ENCODE measurements at places on chromosomes 4 and X.

- DNase-seq, result no peak
Observed at GRCh38 chr4:91113130-91113706, 986.0 kb downstream of the CCSER1 start.

DNA sequence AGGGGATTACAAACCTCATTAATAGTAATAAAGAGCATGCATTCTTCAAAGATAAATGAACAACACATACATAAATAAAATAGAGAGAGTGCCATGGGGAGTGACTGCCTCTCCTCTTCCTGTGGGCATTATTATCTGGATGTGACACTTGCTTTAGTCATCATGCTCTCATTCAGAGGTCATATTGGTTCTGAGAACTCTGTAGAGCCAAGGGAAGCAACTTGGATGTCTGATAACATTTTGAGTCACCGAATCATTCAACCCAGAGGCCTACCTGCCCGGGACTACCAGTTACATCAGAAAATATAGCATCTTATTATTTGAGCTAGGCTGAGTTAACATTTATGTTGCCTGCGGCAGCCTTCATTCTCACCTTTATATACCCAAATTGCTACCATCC, 489.5 kb downstream of the STIM2 start:
- DNase-seq, result no peak

DNA sequence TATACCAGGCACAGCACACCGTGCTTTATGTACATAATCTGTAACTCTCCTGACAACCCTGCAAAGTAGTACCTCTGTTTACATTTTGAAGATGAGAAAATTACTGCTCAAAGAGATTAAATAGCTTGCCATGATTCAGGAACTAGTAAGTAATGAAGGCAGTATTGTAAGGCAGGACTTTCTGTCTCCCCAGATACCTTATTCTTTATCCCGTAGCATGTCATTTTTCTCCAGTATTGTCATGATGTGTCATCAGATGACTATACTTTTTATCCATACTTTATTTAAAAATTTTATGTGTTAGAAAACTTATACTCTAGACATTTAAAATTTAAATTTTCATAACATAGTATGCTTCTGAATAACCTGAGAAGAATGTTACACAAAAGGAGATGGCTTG, 188.3 kb upstream of the NUDT6 start:
- DNase-seq, result no peak

DNA sequence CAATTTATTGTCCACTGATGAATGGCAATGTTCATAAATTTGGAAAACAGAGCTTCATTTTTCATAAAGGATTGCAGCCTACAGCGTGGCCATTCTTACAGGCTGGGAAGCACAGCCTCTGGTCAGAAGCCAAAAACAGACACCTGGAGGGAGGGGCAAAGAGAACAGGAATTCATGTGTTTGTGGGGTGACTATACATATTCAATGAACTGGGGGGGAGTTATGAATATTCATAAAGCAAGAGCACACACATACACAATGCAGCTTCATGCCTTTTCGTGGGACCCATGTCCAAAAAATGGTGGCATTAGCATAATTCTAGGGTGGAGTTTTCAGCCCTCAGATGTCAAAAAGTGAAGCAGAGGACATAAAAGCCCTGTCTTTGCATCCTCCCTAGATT, 173.3 kb downstream of the VEGFC start:
- no peak for DNase-seq

DNA sequence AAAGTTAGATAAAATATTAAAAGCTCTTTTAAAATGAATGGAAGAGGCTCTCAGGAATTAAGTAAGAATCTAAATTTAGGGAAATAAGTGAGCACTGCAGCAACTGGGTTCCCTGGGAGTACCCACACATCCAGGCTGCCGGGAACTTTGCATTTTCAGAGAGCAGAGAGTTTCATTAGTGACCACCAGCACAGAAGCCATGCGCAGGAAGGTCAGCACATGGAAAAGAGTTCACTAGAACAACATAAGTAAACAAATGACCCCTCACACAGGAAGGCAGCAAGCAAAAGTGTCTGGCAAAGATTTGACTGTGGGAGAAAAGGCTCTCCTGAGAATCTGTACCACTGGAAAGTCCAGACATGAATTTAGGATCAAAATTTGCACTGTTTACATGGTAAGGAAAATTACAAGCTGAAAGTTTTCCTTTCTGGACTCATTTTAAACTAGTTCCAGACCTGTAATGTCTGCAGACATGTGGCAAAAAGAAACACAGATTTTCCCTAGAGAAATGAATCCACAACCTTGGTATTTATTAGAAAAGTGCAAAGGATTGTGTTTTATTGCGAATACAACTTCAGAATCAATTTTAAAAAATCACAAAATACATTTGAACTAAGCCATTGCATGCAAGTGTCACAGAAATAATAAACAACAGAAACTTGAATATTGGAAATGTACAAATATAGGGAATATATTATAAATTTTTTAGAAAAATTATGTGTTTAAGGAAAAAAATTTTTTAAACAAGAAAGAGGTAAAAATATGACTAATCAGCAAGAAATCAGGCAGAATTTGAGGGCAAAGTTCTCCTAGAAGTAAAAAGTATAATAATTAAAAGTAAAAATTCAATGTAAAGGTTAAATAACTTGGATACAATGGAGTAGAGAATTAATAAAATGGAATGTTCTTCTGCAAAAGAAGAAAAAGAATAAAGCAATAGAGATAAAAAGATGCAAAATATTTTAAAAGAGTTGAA, 18.4 kb upstream of the MYOZ2 start:
- DNase-seq, result no peak

DNA sequence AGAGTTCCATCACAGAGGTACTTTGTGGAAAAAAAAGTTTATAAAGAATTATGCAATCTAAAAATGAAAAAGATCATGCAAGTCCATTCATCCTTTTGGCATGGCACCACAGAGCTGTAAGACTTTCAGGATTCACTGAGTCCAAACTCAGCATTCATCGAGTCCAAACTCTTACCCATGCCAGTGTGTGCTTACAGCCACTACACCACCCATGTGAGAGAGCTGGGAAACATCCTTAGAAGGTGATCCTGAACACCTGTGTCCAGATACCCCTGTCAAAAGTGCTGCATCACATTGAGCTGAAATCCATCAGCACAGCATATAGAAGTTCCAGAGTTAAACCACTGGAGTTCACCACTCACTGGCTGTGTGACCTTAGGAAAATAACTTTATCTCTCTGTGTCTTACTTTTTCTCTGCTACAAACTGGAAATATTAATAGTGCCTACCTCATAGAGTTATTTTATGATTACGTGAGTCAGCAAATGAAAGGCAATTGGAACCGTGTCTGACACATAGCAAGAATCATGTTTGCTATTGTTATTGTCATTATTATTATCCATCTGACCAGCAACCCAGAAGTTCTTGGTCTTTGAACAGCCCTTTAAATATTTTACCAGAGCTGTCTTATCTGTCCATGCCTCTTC, 115.0 kb upstream of the FTHL17 start:
- DNase-seq, result no peak

DNA sequence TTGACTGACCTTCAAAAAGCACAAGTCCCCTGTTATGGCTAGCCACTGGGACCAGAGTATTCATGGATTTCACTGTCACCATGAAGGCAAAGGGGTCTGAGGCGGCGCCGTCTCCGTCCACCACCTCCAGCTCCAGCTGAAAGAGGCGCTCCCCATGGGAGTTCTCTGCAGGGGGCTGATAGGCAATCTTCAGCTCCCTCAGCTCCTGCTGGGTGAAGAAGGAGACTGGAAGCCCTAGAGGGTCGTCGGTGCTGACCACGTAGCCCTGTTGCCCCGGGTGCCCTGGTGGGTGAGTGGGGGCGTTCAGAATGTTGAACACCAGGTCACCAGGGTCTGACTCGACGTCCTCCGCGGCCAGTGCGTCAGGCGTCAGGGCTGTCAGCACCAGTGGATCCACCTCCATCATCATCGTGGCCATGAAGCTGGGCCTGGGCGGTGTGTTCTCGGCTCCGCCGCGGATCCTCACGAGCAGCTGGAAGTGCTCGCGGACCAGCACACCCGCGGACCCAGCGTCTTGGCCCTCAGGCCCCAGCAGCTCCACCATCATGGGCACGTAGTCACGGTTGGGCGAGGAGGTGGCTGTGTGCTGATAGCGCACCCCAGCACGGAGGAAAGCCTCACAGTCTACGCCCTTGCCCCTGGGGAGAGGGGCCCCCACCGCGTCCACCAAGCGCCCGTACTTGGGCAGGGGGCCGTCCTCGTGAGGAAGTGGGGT, 987 bp downstream of the FREM3 start:
- DNase-seq, result no peak

All from right renal cortex interstitium (tissue), 3 donors.